Left lung (tissue), 14 donors: ENCODE measurements at places on chromosomes 4 and X. TPM values are rescaled to one million over a fixed set of nuclear protein-coding genes. Genes with fewer than 3 reads are reported as not detected.

PKD2 gene
- 62.3 TPM for polyA plus RNA-seq

CRLF2 gene
- 0.09 TPM for polyA plus RNA-seq

F8A2 gene
- polyA plus RNA-seq = not detected

RNF113A gene
- 11.2 TPM for polyA plus RNA-seq

HSFX4 gene
- polyA plus RNA-seq = 0.21 TPM

DCAF8L1 gene
- polyA plus RNA-seq = not detected

DNA sequence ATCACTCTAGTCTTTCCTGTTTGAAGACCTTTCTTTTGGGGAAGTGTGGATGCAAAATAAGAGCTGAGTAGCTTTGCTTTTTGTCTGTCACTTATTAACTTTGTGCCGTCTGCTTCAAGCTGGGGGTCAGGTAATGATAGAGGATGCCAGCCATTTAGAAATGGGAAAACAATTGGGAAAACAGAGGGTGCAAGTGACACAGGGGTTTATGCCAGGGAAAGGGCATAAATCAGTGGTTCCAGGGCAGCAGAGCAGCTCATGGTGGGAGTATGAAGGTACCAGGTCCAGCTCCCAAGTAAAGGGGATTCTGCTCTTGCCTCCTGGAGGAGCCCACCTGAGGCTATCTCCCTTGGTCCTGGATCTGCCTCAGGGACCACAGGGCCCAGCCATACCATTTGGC is 91.9 kb upstream of the GPR50 start:
- no peak for DNase-seq

GRCh38 chr4:26821677-26822503 is 38.8 kb upstream of the STIM2 start:
- DNase-seq = no peak

DNA sequence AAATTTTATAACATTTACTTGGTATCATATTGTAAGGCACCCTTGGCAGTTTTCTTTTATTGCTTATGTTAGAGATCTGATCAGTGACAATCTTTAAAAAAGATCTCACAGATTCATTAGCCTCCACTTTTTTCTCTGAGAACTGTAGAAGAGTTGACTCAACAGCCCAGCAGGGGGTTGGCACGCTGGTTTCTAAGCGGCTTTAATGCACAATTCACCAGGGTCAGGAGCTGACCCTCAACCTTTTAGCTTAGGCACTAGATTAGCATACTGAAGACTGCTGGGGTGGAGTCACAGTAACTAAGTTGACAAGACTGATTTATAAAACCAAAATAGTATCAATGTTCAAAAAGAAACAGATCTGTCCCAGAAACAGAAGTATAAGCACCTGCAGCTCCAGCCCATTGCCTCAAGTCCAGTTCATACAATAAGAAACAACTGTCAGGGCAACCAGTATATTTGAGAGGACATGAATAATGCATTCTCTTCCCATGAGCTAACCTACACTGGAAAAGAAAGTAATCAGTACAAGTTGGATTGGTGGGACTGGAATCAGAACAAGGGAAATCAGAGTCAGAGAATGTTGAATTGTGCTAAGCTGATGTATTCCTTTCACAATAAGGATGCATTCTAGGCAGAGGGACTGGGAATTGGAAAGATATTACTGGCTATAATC is 77.6 kb downstream of the PDE5A start:
- no peak for DNase-seq

DNA sequence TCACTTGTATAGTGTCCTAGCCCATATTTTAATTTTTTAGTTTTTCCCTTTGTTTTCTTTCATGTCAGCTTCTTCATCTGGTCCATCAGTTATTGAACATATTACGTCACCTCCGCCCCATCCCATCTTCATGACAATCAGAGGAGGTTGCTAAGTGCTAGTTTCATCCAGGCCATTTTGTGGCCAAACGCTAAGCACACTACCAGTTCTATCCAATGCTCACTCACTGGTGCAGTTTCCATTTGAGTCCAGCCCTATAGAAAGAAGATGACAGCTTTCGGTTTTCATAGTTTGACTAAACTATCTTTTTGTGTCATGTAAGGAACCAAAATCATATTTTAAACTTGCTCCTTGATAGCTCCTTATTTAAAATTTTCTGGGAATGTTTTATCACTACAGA is 304.2 kb downstream of the TENM3 start:
- no peak for DNase-seq

GRCh38 chr4:187478292-187479140 is 517.1 kb upstream of the ZFP42 start:
- no peak for DNase-seq

DNA sequence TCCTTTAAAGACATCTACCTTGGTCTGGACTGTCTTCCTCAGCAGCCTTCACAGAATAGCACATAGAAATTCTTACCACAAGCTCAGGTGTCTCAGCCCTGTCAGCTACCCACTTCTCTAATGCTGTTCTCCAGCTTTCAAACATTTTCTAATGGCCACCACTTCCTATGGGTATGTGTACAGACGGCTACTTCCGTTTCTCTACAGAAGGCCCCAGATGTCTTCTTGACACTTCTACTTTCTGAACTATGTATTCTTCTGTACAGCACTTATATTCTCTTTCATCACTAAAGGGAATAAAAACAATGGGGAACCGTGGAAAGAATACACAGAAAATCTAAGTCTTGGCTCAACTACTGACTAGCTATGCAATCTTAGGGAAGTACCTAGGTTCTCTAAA is 13.3 kb downstream of the OPHN1 start:
- no peak for DNase-seq

DNA sequence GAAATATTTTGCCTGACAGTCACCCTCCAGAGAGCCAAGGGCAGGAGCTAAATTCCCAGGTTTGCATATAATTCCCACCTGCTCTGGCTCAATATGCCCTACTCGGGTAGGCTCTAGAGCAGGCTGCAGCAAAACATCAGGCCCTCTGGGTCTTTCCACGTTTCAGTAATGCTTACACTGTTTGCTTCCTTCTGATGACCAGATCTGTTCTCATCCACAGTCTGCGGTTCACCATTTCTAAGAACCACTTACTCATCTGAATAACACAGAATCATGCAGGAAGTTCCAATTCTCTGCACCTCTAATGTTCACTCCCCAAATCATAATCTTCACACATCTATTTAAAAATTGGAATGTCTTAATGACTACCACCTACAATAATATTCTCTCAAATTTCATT is 141.4 kb downstream of the PPP3CA start:
- no peak for DNase-seq

DNA sequence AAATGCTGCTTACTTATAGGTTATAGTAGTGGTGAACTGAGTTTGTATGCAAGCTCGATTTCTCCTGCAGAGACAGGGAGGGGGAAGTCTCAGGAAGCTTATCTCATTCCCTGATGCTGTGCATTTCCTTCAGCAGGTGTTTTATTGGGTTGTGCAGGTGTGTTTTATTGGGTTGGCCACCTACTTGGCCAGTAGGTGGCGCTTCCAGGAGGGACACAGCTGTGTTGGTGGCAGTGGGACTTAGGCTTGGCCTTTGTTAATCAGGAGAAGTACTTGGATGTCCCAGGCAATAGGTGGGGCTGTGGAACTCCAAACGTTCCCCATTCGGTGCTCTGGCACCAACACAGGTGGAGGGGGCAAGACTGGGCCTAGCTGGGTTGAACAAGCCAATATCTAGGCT is 196.0 kb upstream of the DCAF8L1 start:
- DNase-seq = no peak

- no peak for DNase-seq
Measured at GRCh38 chr4:12239897-12240636, 811.4 kb upstream of the HS3ST1 start.

DNA sequence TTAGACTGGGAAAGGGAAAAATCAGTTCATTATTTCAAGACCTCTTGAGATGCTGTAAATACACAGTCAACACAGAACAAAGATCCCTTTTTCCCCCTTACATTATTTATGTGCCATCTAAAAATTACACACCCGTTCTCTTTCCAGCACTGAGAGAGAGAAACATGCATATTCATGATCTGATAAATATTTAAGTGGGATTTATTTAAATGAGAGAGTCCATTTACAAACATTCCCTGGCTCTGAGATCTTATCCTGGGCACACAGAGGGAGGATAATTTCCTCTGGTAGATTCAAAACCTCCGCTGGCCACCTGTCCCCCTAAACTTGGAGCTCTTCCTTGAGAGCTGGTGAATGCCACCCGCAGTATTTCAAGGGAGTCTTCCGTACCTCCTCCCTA is 88.6 kb downstream of the GRIA3 start:
- no peak for DNase-seq

DNA sequence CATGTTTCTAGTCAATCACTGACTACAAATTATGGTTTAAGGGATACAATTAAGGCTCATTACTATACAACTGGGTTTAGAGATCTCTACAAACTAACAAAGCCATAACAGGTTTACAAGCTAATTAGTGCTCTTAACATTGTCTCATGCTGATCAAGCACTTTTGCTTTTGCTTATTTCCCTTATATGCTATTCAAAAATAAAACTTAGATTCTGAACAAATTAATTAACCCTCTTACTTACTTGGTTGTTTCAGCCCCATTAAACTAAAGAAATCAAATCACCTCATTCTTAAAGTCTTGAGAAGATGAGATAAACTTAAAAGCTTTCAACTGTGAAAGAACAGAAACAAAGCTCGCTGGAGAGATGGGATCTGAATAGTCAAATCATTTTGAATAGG is 2024.5 kb upstream of the ADGRL3 start:
- no peak for DNase-seq

- no peak for DNase-seq
Measured at GRCh38 chr4:34921391-34921790, 1322.9 kb downstream of the ARAP2 start.
